ENCODE measurements at places on chromosomes 11 and 22.

GRCh38 chr11:34314176-34314575 lies 43.6 kb downstream of the ABTB2 start:
- no peak for DNase-seq

DNA sequence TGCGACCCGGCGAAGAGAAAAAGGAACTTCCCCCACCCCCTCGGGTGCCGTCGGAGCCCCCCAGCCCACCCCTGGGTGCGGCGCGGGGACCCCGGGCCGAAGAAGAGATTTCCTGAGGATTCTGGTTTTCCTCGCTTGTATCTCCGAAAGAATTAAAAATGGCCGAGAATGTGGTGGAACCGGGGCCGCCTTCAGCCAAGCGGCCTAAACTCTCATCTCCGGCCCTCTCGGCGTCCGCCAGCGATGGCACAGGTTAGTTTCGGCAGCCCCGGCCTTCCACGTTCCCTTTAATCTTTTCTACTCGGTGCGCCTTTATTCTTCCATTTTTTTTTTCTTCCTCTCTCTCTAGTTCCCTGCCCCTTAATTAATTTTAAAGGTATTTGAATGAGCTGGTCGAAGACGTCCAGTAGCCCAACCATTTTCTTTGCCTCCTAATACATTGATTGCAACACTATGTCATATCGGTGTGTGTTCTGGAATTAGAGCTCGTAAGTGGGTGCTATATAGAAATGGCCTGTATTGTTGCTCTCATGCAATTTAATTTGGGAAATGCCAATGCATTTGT lies 537 bp downstream of the EP300 start:
- DNase-seq: peak; percentile 54

GRCh38 chr11:92886243-92886905 lies 83.1 kb upstream of the MTNR1B start:
- no peak for DNase-seq

DNA sequence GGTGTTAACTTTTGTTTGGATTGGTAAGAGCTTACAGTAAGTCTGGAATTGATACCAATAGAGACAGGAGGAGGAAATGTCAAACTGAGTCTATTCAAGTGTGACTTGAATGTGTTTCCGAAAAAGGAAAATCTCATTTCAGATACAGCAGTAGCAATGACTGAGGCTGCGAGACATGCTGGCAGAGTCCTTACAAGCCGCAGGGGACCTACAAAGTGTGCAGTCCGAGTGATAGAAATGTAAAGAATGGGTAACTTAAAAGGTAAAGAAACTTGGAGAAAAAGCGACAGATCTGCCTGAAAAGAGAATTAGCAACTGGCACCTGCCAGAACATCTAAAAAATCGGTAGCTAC lies 444 bp downstream of the CWF19L2 start:
- no peak for DNase-seq

GRCh38 chr11:67541198-67541597 lies 18.0 kb upstream of the CABP2 start:
- DNase-seq: no peak

GRCh38 chr11:128693416-128693712 lies 508 bp upstream of the FLI1 start:
- DNase-seq: no peak

- no peak for DNase-seq
Measured at GRCh38 chr11:101390539-101390938, 193.3 kb downstream of the TRPC6 start.

DNA sequence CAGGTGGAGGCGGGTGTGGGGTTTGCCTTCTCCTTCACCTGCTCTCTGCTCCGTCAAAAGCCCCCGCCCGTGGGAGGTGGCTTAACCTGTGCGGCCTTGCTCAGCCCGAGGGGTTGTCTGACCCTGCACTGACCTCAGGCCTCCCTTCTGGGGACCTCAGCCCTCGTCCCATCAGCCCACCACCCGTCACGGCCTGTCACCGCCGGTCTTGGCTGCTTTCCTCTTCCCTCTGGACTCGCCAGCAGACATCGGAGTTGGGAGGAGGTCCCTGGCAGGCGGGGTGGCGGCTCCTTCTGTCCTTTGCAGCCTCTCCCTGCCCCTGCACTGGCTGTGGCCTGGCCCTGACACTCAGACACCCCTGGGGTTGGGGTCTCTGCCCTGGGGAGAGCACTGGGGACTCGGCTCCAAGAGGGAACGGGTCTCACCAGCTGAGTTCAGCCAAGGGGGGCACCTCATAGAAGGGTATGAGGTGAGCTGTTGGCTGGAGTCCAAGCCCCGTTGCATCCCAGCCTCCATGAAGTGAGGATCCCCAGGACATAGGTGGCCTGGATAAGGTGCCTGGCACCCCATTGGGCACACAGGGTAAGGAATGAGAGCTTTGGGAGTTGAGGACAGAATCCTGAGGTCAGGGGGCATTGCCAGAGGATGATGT lies 999.6 kb downstream of the BRD1 start:
- DNase-seq: peak; percentile 5

DNA sequence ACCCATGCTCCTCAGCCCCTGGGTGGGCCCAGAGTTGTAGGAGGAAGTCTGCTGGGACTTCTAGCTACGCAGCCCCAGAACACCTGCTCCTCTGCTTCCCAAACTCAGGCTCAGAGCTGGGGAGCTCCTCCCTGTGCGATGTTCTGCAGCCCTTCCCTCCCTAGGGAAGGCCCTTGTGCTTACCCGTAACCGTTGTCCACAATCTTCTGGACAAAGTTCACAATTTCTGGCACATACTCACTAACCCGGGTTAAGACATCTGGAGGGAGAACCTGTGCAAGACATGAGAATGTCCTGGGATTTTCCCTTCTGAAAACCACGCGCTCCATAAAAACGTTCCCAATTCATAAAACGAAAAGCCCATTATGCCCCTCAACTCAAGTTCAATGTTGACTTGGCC lies 28.4 kb downstream of the CARS1 start:
- DNase-seq: no peak

- no peak for DNase-seq
Measured at GRCh38 chr11:58061813-58062212, 31.1 kb downstream of the OR6Q1 start.

GRCh38 chr22:42236848-42237247 lies 33.6 kb downstream of the TCF20 start:
- DNase-seq: no peak

DNA sequence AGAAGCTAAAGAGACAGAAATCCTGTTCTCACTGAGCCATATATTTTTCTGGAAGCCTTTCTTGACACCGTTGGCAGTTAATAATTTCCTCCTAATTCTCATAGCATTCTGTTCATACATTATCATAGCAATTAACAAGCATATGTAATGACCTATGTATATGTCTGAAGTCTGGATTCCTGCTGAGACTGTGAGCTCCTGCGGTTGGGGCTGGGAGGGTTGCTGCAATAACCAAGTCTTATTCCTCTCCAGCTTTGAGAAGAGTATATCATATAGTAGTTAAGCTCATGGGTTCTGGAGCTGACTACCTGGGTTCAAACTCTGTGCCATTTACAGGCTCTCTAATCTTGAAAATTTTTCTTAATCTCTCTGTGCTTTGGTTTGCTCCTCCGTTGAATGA lies 175.2 kb downstream of the MAML2 start:
- no peak for DNase-seq

- no peak for DNase-seq
Measured at GRCh38 chr11:73851046-73851764, 25.4 kb downstream of the COA4 start.

DNA sequence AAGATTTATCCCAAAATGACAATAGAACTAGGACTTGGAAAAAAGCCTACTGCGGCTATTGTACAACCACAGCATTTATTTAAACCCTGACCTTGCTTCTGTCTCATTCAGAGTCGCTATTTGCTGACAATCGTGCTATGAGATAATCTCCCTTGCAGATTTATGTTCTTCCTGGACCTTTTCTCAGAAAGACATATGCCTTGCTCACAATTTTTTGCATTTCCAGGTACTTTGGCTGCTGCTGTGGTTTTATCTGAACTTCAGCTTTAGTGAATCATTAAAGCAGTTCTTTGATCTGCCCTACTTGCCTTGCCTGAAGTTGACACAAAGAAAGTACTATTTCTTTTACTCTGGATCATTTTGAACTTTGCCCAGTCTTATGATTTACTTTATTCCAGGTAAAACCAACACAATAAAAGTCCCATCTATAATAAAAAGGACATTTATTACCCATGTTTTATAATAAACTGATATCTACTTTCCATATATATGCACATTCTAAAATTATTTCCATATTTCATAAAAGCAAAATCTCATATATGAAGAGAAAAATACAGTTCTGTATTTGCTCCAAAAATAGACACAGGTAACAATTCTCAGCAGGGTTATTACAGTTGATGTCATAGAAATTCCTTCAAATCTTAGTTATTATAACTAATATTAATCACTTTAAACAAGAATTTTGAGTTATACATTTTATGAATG lies 63.4 kb upstream of the CARD18 start:
- no peak for DNase-seq

GRCh38 chr11:104163100-104164027 lies 583 bp downstream of the PDGFD start:
- peak; percentile 56 for DNase-seq

DNA sequence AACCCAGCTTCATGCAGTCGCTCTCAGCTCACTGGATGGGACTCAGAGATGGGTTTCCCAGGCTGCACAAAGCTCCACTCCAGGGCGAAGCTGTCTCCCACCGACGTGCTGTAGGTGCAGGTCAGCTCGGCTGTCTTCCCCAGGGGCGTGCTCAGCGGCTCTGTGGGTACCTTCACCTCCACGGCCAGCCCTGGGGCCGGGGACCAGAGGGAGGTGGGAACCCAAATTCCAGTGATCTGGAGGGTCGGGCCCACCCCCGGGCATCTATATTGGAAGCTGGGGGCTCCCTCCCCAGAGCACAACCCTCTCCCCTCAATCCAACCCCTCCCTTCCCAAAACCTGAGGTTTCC lies 689 bp downstream of the VSIG2 start:
- no peak for DNase-seq

DNA sequence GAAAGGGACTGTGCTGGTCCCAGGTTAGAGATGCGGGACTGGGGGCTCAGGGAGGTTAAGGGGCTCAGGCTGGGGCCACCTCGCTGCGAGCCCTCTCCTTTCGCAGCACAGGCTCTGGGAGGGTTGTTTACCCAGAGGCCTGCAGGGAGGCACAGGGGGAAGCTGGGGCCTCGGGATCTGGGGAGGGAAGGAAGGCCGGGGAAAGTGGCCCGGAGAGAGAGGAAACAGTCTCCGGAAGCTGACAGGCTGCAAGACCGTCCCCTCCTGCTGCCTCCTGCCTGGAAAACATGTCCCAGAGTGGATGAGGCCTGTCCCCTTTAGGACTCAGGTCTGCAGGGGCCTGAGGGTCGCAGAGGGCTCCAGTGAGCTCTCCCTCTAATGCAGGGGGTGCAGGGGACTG lies 45.4 kb downstream of the MYO7A start:
- DNase-seq: peak; percentile 37
